ENCODE measurements at places on chromosomes 12 and 14.

DNA sequence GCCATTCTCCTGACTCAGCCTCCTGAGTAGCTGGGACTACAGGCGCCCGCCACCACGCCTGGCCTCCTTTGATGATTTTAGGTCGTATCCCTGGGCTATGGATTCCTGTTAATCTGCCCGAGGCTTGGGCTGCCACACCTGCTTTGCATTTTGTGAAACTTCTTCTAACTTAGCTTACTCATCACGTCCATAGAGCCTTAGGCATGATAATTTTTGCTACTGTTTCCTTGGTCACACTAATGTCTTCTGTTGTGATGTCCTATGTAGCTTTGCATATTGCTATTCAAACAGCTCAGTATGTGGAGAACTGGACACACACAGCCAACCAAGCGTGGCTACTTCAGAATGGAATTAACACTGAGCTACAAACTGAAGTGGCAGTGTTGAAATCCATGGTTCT, 47.5 kb upstream of the DDX11 start:
- no peak for DNase-seq

GRCh38 chr12:13345722-13346121, 149.2 kb downstream of the EMP1 start:
- no peak for DNase-seq

DNA sequence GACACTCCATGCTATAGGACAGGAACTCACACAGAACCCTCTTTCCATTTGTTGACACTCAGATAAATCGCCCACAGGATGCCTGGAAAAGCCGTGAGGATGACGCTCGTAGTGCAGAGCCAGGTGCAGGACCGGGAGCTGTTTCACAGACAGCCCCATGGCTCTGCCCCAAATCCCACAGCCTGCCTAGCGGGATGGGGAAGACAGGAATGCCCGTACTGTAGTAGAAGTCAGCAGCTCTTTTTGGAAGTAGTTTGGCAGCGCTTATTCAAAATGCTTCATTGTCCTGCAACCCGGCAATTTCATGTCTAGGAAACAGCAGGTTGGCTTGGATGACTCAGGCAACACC, 41.6 kb downstream of the JAG2 start:
- DNase-seq = no peak

DNA sequence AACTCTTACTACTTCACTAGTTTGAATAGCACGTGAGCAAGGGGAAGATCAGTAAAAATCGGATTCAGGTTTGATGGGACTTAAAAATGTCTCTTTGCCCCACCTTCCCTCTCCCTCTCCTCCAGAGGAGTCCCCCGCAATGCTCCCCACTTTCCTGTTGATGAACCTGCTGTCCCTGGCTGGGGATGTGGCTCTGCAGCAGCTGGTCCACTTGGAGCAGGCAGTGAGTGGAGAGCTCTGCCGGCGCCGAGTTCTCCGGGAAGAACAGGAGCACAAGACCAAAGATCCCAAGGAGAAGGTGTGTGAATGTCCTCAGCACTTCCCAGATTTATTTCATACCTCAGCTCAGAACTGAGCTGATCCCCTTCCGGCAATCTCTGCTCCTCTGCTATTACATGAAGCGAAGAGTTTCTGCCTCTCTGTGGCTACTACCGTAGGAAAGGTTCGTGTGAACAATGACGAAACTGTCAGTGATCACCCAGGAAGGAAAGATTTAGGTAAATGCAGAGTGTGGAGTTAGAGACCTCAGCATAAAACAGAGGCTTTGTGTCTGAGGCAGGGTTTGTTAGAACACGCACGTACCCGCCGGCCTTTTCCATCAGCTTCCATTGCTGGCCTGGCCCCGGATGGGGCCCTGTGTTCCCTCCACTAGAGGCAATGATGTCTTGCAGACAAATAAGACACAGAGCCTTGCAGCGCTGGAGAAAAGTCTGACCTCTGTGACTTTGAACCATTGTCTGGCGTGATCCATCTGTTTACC, 7.4 kb upstream of the GAPDH start:
- DNase-seq = no peak

DNA sequence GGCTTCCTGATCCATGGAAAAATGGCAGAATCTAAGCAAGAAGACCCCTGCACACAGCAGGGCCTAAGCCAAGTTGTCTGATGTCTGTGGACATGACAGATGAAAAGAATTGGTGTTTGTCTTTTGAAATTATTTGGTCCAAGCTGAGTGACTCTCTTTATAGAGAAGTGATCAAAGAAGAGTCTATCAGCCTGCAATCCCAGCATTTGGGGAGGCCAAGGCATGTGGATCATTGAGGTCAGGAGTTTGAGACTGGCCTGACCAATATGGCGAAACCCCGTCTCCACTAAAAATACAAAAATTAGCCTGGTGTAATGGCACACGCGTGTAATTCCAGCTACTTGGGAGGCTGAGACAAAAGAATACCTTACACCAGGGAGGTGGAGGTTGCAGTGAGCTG, 64.8 kb upstream of the TUNAR start:
- no peak for DNase-seq

GRCh38 chr14:83478741-83479140, 1945.1 kb upstream of the SEL1L start:
- DNase-seq = no peak

GRCh38 chr12:39831587-39832315, 212.1 kb upstream of the ABCD2 start:
- no peak for DNase-seq

- DNase-seq = no peak
Measured at GRCh38 chr12:6324936-6325750, 14.7 kb downstream of the PLEKHG6 start.

DNA sequence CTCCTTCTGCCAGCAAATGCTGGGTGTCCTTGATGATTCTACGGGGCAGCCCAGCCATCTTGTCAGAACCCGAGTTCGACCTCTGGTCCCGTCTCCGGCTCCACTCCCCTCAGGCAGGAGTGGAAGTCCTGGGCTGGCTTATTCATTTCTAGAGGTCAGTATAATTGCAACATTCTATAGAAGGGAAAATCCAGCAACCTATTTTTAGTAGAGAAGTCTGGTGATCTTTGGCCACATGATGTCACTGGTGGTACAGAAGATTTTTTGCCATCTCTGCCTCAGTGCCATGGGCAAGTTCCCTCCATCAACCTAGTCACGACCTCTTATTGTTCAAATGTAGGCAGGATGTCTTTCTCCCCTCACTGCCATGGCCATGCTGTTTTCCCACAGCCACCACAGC, 22.4 kb downstream of the OR10G2 start:
- no peak for DNase-seq

DNA sequence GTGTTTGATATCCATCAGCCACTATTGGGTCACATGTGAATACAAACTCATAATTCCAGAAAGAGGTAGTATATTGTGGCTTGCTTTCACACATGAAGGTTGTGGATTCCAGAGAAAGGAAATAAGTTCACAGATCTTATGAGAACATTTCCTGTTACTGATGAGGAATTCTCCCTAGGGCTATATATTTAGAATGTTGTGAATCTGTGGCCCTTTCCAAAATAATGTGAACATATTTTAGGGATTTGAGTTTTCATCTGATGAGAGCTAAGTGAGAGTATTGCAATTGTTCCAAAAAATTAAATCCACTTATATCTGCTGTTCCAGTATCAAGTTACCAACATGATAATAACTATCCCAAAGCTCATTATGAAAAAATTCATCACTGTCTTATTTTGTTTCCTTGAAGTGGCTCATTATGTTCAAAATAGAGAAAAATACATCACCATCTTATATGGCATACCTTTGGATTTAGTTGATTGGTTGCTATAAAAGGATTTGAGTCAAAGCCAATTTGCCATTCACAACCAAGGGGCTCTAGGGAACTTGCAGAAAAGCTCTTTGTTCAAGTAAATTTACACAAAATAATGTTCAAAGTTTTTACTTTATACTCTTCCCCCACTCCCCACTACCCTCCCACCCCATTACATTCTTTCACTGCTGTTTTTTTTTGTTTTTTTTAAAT, 76.3 kb downstream of the MYRFL start:
- no peak for DNase-seq

GRCh38 chr14:71138448-71139293, 231.4 kb downstream of the PCNX1 start:
- DNase-seq = no peak

DNA sequence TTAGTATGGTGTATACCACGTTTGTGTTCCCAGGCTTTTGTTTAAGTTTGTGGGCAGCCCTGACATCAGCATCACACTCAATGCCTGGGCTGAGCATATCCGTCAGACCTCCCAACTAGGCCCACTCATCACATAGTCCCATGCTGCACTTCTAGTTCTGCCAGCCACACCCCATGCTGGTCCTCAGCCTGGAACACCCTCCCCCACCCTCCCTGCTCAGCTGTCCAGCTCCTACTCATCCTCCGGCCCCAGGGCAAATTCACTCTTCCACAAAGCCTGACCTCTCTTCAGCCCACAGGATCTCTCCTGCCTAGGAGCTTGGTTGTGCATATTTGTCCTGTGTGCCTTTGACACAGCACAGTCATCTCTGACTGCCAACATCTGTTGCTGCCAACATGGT, 3.9 kb upstream of the ENDOU start:
- DNase-seq = no peak

DNA sequence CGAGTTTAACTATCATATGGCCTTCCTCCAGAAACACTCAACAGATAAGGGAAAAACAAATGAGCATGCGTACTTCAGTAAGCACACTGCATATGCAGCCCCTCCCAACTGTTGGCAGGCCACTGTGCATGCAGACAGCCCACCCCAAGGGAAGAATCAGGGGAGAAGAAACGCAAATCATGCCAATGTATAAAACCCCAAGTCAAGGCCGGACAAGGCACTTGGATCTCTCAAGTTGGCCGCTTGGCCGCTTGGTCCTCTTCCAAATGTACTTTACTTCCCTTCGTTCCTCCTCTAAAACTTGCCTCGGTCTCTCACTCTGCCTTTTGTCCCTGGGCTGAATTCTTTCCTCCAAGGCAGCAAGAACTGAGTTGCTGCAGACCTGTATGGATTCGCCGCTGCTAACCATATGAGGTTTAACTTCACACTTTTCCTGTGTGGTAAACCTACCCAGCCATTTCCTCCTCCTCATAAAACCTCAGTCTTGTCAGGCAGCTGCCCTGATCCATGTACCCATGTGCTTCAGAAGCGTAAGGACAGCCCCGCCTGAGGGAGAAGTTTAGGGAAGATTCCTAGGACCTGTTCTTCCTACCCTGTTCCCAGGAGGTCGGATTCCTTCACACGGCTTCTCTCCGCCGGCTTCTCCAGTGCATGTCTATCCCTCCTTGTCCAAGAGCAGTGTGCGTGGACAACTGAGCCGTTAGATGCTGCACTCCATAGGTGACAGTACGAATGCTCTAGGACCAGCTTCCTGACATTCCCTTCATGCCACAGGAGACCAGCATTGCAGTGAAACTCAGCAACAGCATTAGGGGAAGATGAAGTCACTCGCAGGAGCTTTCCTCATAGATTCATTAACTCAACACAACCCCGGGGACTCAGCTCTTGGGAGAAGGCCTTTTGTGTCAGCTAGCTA, 188.0 kb downstream of the MON2 start:
- DNase-seq = no peak

DNA sequence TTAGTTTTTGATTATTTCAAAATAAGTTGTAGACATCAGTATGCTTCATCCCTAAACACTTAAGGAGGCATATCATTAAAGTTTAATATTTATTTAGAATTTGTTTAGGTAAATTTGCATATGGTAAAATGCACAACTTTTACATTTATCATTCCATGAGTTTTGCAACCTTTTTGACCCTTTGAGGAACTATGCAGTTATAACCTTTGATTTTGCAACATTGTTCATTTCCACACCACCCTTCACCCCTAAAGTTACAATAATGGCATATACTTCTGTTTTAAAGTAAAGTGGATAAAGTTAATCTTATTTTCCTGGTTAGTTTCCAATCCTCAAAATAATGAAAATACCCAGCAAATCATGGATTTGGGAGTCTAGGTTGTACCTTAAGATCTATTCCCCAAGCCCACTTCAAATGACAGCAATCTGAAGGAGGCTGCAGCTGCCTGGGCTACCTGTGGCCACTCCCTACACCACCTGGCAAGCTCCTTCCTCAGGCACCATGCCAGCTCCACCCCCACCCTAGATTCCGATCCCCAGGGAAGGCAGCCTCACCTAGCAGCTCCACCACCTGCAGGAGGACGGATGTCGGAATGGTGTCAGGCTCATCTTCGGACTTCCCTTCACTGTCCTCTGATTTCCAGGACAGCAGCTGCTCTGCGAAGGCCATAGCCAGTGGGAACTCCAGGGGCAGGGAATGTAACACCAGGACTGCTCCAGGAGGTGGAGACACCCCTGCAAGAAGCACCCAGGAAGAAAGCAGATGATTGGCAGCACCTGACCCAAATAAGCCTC, 65.1 kb downstream of the TRAFD1 start:
- DNase-seq = no peak

- no peak for DNase-seq
Measured at GRCh38 chr14:77615361-77616132, 890 bp downstream of the SPTLC2 start.

DNA sequence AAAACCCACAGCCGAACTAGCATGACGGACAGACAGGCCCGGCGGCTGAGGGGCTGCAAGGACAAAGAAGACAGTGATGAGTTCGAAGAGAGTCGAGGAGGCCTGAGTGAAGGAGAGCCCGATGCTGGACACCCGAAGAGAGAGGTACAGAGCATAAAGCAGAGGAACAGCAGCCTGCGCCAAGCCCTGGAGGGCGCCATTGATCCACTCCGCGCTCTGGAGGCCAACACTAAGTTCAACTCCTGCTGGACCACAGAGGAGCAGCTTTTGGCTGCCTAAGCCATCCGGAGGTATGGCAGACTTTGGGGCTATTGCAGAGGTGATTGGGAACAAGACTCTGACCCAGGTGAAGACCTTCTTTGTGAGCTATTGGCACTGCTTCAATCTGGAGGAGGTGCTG, 7.8 kb upstream of the PLXNC1 start:
- no peak for DNase-seq

DNA sequence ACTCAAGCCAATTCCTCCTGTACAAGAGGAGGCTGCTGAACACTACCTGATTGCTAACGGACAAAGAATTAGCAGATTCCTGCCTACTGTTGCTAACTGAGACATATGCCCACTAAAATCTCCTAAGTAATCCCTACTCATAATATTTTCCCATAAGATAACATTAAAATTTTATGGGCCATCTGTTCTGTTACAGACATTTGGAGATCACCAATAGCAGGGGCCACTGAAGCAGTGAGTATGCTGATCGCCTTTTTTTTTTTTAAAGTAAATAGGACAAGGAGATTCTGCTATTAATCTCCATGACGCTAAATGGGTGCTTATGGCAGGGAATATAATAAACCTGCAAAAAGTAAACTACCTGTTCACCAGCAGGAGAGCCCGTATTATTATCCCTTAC, 292.9 kb downstream of the MED13L start:
- DNase-seq = no peak

- DNase-seq = no peak
Measured at GRCh38 chr12:52090291-52090690, 10.8 kb downstream of the SMIM41 start.

DNA sequence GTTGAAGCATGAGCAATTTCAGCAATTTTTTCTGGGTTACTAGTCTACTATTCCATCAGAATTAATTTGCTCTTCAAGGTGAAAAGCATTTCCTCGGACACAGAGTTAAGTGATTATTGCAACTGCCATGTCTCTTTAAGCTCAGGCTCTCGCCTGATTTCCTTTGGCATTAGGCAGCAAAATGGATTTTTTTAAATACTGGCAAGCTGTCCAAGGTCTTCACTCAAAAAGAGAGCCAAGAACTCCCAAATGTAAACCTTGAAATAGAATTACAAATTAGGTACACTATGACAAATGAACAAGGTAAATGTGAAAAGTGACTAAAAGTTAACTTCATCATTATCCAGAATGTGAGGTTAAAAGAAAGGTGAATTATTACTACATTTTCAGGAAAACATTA, 111.9 kb downstream of the GARIN6 start:
- DNase-seq = no peak

GRCh38 chr14:92309968-92310530, 12.9 kb upstream of the SLC24A4 start:
- no peak for DNase-seq

GRCh38 chr12:55703901-55704761, 3.6 kb downstream of the ITGA7 start:
- DNase-seq = no peak

Measured in AG04449 (cell line).